ENCODE measurements at places on chromosomes 7 and 10.

DNA sequence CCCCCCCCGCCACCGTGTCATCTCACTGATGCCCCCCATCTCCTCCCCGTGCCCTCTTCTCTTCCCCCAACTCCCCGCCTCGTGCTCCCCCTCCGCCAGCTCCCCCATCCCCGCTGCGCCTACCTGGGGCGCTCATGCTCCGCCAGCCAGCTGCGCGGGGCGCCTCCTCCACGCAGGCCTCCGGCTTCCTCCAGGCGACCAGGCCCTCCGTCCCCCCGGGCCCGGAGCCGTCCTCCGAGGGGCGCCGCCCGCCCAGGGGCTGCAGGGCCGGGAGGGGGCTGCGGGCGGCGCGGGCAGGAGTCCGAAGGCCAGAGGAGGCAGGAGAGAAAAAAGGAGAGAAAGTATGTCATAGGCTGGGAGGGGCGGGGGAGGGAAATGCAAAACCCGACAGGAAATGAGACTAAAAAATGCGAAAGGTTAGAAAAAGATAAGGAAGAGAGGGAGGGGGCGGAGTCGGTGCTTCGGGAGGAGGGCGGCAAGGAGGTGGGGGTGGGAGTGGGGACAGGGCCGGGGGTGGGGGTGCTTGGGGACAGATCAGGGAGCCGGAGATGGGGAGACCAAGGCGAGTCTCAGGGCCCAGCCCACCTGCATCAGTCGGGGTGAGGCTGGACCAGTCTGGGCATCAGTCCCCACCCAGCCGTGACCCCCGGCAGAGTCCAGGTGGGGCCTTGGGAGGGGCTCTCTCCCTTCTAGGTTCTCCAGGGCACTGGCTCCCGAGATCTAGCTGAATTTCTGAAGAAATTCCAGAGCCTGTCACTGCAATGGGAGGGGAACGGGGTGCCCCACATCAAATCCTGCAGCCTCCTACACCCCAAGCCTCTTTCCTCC lies at the start of gene CARD11:
TSS of gene CARD11 (minus strand) at position 324 of the 828 bp plus-strand sequence. CDS start 85,361 bp downstream, outside the sequence.
- DNase-seq: no peak

DNA sequence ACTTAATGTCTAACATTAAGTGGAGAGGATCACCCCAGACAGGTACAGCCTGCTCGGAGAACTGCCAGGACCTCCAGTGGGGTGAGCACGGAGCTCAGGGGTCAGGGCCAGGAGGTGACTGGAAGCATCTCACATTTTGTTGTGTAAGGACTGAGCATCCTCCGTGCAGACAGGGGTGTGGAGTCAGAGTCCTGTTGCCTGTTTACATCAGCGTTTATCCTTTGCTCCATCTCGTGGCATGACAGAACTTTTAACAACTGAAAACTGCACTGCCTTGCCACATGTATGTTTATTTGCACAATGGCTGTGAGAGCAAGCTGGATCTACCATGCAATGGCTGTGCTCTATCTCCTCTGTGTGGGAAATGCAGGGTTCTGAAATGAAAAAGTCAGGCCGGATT lies 175.4 kb upstream of the AKR1E2 start:
- no peak for DNase-seq

- DNase-seq: no peak
Measured at GRCh38 chr10:70500368-70500767, 21.8 kb downstream of the PALD1 start.

- DNase-seq: no peak
Measured at GRCh38 chr7:107850643-107851042, 40.3 kb upstream of the DLD start.

GRCh38 chr10:75048669-75049098 lies 62.8 kb upstream of the SAMD8 start:
- DNase-seq: no peak

DNA sequence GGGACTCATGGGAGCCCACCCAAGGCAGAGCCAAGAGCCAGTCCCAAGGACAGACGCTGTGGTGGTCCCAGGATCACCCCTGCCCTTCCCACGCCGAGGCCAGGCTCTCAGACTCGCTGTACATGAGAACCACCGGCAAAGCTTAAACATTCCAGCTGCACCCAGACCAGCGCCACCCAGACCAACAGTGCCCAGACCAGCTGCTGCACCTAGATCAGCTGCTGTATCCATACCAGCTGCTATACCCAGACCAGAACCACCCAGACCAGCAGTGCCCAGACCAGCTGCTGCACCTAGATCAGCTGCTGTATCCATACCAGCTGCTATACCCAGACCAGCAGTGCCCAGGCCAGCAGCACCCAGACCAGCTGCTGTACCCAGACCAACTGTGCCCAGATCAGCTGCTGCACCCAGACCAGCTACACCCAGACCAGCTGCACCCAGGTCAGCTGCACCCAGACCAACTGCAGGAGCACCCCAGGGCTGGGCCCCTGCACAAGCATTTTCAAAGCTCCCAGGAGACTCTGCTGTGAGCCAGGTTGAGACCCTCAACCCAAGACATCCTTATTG lies 47.9 kb upstream of the CNPY1 start:
- no peak for DNase-seq

DNA sequence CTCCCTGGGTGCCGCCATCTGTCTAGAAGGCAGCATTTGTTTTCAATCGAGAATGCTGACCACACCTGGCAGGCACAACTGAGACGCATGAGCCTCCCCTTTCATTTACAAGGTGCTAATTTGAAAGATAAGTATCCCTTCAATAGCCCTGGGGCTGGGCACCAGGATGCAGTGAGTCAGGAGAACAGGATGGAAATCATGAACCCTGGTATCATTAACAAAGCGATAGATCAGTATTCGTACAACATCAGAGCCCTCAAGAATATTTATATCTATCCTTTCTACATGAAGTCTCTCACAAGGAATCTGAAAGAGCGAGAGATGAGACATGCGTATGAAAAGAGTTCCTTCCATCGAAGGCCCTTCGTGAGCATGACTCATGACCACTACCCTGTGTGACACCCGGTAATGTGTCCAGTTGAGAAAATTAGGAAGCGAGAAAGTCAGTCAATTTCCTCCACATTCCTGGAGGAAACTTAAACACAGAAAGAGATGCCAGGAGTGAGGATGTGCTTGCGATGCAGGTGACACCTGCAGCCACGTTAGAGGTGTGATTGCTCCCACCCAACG lies 123.1 kb upstream of the PITRM1 start:
- no peak for DNase-seq

GRCh38 chr10:103512591-103513379 lies 19.3 kb downstream of the NEURL1 start:
- no peak for DNase-seq

DNA sequence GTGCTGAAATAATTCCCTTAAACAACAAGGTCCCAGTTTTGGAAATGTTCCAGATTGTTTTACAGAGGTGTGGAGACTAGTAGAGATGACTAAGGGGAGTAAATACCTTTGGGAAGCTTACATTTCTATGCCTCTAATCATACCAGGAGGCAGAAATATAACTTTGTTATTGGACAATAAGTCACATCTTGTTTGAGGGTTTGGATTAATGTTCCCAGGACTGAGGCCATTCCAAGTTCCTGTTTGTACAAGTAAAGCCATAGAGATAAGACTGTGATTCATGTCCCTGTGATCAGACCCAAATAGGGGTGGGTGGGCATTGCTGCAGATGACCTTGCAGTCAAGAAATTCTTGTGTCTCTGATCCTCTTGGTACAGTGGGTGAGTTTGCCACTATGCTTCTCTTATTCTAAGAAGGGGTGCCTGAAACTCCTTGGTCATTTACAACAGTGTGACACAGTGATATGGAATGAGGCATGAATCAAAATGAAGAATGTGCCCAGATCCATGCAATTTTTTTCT lies 508.3 kb downstream of the SORCS3 start:
- DNase-seq: no peak

GRCh38 chr7:2969398-2970306 lies 74.0 kb downstream of the CARD11 start:
- no peak for DNase-seq

DNA sequence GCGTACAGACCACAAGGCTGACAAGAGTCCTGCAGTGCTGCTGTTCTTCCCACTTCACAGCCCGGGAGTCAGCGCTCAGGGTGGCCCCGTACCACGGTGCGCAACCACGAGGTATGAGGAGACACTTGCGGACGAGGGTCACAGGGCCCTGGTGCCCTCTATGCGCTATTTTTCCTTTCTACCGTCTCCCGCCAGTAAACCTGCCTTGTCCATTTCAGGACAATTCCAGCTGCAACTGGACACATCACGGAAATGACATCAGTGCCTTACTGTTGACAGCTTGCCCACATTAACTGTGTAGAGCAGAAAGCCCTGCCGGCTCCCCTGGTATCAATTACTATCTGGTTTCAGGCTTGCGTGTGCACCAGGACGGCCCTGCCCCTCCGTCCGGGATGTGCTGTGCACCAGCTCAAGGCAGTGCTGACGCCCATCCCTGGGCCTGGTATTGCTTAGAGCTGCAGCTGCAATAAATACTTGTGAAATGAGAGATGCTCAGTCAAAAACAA lies 65.1 kb downstream of the ZRANB1 start:
- DNase-seq: no peak

- no peak for DNase-seq
Measured at GRCh38 chr7:18059171-18059570, 31.5 kb upstream of the PRPS1L1 start.

- DNase-seq: no peak
Measured at GRCh38 chr7:55308186-55308929, 56.8 kb upstream of the LANCL2 start.

DNA sequence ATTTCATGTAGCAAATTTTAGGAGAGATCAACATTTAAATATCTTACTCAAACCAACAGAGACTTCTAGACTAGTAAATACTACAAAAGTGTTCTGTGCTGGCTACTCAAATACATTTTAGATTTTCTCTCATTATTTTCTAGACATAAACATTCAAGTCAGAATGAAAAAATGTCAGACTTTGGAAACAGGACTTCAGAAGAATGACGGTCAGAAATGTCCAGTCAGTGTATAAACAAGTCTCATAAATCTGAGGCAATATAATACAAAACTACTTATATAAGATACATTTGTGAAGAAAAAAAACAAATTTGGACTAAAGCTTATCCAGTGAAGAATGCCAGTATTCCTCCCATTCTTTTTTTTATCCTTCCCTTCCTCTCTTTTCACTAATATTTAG lies 25.9 kb downstream of the RNLS start:
- no peak for DNase-seq
